ENCODE measurements at places on chromosomes 2 and 18.

DNA sequence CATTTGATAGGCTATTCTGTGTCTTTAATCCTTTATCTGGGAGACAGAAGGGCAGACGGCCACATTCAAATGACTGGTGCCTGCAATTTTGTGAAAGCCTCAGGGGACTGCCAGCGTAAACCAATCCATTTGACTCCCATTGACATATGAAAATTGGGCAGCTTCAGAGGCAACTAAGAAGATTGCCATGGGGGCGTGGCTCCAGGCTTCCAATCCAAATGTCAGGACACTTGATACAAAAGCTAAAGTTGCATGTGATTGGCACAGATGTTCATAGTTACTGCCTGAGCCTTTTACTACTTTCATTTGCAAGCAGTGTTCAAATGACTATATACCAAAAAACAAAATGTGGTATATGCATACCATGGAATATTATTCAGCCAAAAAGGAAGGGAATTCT, 42.0 kb downstream of the SPC25 start:
- DNase-seq = no peak

DNA sequence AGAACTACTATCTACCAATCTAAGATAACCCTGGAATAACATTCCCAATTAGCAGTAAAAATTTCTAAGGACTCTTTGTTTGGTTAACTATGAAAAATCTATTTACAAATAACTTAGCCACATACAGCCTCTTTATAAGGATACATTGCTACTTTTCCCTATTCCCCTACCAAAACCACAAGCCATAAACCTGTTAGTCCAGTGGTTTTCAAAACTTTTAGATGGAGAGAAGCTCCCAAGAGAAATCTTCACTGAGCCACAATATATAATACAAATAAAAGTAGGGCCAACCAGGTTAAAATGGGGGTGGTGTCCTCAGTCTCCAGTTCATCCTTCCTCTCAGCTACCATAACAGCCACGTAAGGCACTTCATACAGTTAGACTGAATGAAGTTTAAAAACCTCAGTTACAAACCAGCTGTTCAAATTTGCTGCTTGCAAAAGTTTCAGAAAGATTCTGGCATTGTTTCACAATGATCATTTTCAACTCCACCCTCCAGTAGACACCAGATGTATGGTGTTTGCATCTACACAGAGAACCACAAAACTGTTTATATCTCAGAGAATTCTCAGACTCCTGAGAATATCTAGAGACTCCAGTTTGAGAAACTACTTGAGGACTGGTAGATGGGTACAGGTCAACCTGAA, 26.0 kb downstream of the SOS1 start:
- DNase-seq = peak; percentile 59

DNA sequence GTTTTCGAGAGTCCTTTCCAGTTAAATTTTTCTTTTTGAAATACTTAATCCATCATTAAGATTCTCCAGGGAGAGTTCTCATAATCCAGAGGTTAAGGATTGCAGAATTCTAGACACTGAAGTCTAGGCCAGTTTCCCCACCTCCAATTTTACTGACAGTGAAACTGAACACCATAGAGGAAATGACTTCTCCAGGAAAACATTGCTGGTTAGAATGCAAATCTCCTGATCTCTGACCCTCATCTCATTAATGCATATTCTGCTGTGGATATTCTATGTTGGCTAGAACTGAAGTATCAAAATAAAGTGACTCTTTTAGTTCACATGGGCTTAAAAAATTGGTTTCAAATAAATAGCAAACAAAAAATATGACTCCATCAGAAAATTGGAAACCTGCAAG, 105.8 kb upstream of the UGP2 start:
- peak; percentile 26 for DNase-seq

GRCh38 chr2:54871457-54872107, 148.1 kb downstream of the EML6 start:
- DNase-seq = no peak

DNA sequence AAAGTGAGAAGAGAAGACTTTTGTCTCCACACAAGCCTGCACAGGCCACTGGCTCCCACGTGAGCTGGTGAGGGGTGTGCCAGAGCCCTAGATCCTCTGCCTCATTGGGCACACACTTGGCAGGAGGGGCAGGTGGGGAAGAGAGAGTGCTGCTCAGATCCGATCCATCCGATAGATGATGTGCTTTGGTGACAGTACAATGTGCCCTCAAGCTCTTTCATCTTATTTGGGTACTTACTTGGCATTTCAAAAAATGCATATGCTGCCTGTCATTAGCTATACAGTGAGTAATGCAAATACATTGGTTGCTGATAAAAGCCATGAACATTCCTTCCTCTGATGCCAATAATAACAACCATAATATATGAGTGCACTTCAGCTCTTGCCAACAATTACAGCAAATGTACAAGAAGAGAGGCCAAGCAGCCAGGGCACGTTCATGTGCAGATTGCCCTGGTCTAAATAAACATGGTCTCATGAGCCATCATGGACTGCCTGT, 255.3 kb downstream of the VAPA start:
- DNase-seq = peak; percentile 66

DNA sequence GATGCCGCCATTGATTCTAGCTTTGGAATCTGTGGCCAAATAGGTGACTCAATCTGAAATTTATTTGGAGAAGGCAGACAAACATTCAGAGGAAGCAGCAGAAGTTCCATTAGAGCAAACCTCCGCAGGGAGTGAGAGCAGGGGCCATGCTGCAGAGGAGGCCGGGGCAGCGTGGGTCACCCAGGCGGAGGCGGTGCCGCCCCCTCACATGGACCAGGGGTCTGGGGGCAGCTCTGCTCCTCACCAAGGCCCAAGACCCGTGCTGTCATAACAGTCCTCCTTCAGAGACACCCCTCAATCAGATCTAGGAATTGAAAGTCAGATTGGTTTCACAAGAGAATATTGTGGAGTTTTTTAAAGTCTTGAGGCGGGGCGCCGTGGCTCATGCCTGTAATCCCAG, 92.4 kb downstream of the GBX2 start:
- no peak for DNase-seq

DNA sequence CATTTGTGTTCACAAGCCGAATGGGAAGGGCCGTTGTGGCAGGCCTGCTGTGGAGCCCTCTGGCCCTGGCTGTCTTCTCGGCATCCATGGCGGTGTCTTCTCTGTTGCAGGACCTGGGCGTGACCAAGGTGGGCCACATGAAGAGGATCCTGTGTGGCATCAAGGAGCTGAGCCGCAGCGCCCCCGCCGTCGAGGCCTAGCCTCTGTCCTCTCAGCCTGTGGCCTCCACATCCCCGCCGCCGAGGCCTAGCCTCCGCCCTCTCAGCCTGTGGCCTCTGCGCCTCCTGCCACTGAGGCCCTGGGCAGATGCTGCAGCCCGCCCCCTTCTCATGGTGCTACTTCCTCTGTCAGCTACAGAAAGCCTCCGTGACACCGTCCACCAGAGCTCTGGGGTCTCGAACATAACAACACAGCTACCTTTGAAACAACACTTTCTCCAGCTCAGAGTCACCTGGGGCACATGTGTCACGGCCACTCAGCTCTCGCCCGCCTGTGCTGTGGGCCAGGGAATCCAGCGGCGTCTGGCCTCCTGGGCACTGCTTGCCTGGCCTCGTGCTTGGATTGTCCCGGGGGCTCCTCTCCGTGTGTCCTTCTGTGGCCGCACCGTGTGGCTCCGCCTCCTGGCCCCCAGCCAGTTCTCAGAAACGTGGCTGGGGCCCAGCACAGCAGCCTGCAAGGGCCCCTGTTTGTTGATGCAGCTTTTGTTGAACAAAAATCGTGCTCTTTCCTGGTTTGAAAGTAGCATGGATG, 97.1 kb downstream of the USP40 start:
- DNase-seq = no peak

- no peak for DNase-seq
These were observed 356.8 kb downstream of the PLCL1 start for GRCh38 chr2:198161151-198161550.

GRCh38 chr2:160214461-160215445, 14.7 kb upstream of the ITGB6 start:
- DNase-seq = peak; percentile 88

DNA sequence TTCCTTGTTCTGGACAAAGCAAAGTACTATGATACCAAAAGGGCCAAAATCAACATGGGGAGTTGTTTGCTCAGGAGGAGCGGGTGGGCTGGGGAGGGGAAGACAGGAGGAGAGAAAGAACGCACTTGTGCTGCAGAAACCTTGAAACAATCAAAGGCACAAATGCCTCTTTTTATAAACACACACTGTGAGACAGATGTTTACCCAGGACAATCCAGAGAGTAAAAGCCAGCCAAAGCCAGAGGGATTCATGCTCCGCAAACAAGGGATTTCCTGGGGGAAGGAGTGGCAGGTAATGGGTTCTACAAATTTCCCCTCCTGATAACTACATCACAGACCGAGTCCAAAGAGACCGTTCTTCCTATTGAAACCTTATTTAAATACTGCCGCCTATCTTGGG, 323.5 kb upstream of the SKOR2 start:
- no peak for DNase-seq

GRCh38 chr2:140348826-140349225, 1568.6 kb upstream of the NXPH2 start:
- no peak for DNase-seq

GRCh38 chr18:5175378-5175777, 21.7 kb downstream of the AKAIN1 start:
- DNase-seq = no peak

DNA sequence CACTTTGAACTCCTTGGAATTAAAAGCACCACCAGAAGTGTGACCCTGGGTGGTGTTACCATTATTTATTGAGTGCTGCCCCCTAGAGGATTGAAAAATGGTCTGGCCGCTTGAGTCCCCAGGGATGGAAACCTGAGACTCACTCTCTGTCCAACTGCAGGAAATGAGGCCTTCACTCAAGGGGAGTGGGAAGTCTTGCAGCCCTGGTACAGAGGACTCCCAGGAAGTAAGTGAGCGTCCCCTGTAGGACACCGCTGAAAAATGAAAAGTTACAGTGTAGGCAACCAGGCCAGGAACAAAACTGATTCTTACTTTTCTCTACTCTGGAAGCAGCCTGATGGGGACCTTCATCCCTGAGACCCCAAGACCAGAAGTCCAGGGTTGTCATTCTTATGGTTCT, 2.2 kb upstream of the NRP2 start:
- peak; percentile 91 for DNase-seq

GRCh38 chr2:175312137-175312536, 130.6 kb upstream of the ATP5MC3 start:
- no peak for DNase-seq

- DNase-seq = peak; percentile 41
These were observed 174.1 kb downstream of the UXS1 start for GRCh38 chr2:106020032-106020431.

- no peak for DNase-seq
These were observed 64.4 kb downstream of the GREB1 start for GRCh38 chr2:11598228-11598731.

- DNase-seq = no peak
These were observed 24.0 kb upstream of the MARCO start for GRCh38 chr2:118918017-118918416.

DNA sequence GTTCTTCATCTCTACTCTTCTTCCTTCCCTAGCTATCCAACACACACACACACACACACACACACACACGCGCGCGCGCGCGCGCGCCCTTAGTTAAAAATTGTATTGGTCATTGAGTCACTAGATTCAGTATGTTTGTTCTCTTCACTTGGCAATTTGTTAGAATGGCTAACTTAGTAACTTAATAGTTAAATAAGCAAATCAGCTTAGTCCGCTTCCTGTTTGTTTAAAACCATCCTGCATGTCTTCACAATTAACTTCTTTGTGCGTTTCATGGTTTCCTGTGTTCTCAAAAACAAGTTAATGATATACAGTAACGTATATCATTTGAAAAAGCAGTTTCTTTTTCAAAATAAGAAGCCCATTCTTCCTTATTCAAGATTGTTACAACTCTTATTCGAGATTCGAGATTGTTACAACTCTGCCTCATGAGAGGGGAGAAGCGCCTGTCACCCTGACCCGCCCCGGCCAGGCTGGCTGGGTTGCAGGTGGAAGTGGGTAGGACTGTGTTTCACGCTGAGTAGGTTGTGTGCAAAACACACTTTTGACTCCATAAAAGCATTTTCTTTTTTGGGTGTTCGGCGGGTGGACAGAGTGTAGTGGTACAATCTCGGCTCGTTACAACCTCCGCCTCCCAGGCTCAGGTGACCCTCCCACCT, 9.5 kb upstream of the CNNM3 start:
- no peak for DNase-seq

DNA sequence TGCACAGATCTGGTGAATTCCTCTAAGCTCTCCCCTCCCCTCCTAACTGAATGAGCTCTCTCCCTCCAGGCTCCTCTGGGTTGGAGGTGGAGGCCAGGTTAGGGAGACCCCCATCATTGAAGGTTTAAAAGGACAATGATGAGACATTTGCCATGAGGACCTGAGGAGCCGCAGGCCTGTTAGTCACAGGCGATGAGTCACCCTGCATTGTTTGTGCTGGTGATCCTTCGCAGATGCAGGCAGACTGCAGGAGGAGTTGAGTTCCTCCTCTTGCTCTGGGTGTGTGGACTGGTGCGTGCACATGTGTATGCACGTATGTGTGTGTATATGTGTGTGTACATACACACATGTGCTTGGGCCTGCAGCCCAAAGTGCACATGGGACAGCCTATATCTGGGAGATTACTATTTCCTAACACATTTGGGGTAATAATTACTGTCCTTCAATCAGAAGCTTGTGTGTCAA, 42.0 kb downstream of the MCFD2 start:
- DNase-seq = peak; percentile 94

DNA sequence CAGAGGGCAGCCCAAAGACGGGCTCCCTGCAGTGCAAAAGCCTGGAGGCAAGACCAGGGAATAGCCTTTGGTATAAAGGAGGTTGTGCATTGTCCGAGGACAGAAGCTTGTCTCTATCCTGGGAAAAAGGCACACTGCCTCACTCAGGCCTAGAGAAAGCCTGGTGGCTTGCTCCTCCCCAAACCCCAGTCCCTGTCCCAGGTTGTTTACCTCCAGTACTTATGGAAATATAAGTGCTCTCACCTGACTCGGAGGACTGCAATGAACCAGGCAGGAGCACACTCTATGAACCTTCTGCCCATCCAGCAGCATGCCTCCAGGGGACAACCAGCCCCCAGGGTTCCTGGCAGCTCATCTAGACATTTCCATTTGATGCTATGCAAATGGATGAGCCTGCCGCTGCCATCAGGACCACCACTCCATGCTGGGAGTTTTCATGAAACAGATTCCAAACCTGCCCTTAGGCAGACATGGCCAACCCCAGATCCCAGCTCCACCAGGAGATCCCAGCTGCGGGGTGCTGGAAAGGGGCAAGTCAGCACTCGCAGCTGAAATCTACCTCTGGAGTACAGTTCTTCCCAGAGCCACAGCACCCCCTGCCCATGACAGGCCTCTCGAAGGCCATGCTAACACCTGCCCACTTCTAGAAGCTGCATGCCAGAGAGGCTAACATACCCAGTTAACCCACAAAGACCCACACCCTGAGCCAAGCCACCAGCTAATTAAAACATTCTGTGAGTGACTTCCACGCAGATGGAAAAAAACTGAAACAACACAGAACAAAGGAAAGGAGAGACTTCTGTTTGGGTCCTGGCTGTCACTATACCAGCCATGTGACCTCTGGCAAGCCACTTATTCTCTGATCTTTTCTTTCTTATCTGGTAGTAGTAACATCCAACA, 101.7 kb downstream of the TTC32 start:
- no peak for DNase-seq
